ENCODE measurements at places on chromosomes 7 and 10. TPM values are rescaled to one million over a fixed set of nuclear protein-coding genes. Genes with fewer than 3 reads are reported as not detected.

- no peak for DNase-seq
These were observed 38.8 kb downstream of the CNPY1 start for GRCh38 chr7:155507576-155507975.

DNA sequence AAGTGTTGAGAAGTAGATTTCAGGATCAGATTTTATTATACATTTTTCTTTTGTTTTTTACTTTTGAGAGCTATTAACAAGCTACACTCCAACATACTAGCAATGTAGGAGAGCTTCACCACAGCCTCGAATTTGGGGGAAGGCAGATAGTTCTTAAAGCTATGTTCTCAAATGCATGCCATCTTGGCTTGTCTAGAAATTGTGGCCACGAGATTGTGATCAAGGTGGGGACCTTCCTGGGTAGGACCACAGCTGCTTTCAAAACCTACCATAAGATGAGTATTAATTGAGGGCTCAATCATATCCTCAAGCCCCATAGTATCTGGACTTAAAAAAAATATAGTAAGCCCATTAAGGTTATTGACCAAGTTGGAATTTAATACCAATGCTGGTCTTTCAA is 27.9 kb upstream of the JAZF1 start:
- DNase-seq: no peak

DNA sequence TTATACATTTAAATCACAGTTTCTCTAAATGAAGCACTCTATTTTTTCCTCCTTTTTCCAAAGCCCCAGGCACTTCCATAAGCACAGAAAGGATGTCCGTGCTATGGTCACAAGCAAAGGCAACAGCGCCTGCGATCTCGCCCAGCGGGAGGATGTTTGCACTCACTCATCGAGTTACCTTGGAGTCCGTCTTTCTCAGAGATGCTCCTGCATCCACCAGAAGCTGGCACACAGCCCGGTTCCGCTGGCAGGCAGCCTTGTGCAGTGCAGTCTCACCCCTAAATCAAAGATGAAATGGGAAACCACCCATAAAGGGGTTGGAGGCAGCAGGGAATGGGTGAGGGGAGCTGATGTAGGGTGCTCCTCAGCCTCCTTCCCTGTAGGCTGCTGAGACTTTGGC is 51.9 kb upstream of the PTN start:
- DNase-seq: no peak

DNA sequence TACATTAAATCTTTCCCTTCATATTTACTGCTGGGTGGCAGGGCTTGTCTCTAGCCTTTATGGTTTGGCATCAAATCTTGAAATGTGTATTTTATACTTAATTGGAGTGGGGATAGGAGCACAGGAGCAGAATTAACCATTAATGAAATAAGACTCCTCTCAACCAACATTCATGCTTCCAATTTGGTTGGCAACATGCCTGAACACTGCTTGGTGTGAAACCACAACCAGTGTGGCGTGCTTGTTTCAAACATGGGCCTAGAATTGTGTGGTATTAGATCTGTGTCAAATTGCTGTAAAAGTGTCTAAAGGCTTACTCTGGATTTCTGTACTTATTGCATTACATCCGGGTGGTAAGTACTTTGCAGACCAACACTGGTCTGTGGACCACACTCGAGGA is 25.1 kb upstream of the VPS41 start:
- no peak for DNase-seq

DNA sequence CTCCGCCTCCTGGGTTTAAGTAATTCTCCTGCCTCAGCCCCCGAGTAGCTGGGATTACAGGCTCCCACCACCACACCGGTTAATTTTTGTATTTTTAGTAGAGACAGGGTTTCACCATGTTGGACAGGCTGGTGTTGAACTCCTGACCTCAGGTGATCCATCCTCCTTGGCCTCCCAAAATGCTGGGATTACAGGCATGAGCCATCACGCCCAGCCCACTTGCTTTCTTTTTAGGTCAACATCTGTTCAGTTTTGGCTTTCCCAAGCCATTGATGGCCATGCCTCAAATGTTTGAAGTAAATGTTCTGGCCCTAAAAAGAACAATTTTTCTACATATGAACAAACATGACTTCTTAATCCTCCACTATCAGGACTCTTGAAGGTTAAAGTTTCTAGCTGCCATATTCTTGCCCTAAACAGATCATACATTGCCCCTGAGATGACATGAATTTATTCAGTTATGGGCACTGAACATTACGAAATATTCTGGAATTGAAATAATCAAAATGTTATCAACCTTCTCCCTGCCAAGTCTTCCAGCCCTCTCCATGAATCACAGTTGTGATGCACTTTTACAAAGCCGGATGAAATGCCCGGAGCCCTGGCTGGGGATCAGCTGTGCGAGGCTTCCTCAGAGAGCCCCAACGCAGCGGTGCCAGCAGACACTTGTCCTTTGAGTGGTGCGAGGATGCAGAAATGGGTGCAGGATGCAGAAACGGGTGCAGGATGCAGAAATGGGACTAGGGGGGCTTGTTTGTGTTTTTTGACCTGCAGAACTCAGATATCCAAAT is 2.9 kb downstream of the MRLN start:
- no peak for DNase-seq

DNA sequence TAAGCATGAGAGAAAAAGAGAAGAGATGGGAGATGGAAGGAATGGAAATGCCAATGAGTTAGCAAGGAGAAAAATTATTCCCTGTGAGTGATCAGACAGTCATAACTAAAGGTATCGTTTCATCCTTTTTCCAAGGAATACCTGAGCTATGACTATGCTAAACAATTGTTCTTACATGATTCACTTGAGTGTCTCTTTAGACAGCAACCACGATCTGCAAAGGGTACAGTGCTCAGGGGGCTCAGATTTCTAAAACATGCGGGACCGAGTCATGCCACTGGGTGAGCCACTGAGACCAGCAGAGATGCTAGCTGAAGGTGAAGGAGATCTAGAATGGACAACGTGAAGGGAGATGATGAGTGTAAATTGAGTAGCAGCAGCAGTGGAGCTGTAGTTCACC is 78.0 kb upstream of the CTTNBP2 start:
- DNase-seq: no peak

- DNase-seq: no peak
These were observed 21.7 kb downstream of the HIBADH start for GRCh38 chr7:27640884-27641574.

DNA sequence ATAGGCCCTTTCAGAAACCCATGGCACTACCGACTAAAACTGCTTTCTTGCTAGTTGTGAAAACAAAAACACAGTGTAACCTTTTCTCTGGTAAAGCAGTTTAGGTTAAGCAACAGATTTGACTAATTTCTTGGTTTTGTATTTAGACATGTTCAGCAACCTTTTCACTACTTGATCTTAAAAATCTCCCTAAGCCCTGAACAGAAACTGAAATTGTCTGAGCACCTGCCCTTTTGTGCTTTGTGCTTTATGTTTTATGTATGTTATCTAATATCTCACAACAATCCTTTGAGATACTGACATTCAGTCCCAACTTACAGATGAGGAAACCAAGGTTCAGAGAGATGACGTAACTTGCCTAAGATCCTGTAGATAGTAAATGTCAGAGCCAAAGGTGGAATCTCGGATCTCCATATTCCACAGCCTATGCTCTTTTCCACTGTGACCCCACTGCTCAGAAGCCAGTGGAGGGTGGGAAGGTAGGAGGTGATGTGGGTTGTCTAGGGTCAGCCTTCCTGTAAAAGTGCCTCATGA is 146.6 kb downstream of the LCOR start:
- DNase-seq: no peak

GRCh38 chr7:129434675-129435318 is 565 bp downstream of the STRIP2 start:
- DNase-seq: no peak

GRCh38 chr7:50543776-50544442 is 21.3 kb downstream of the DDC start:
- no peak for DNase-seq

- no peak for DNase-seq
These were observed 78.3 kb downstream of the ST8SIA6 start for GRCh38 chr10:17375936-17376584.

DNA sequence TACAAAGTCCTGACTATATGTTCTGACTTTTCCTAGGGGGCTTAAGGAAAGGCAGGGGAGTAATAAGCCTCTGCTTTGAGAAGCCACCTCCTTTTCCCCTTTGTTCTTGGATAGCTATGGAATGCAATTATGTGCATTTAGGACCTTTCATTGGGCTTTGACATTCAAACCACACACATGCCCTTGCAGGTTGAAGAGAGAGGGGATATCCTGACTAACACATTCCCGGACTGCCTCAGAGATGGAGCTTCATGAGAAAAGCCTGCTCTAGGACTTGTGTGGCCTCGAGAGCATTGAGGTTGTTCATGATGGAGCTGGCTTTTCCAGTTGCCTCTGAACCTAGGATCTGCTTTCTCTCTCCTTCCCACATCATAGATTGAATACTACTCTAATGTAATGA is 694.5 kb downstream of the LRMDA start:
- no peak for DNase-seq

GRCh38 chr7:73618538-73618937 is 5.8 kb downstream of the MLXIPL start:
- no peak for DNase-seq

LLCFC1 gene
- not detected for total RNA-seq

AS3MT gene
- total RNA-seq: 5.6 TPM

H2AZ2 gene
- total RNA-seq: 111 TPM

GALNT17 gene
- 20.8 TPM for total RNA-seq

TRIM73 gene
- 2.5 TPM for total RNA-seq

CDHR1 gene
- total RNA-seq: 0.14 TPM

CUBN gene
- 4.1 TPM for total RNA-seq

Measured in thoracic aorta (tissue), 2 donors.